ENCODE measurements at places on chromosomes 6 and 20.

GRCh38 chr20:63095718-63096654 lies 89.2 kb upstream of the BHLHE23 start:
- no peak overlapping the region for H3K4me3 ChIP-seq
- DNase-seq: peak; percentile 57

DNA sequence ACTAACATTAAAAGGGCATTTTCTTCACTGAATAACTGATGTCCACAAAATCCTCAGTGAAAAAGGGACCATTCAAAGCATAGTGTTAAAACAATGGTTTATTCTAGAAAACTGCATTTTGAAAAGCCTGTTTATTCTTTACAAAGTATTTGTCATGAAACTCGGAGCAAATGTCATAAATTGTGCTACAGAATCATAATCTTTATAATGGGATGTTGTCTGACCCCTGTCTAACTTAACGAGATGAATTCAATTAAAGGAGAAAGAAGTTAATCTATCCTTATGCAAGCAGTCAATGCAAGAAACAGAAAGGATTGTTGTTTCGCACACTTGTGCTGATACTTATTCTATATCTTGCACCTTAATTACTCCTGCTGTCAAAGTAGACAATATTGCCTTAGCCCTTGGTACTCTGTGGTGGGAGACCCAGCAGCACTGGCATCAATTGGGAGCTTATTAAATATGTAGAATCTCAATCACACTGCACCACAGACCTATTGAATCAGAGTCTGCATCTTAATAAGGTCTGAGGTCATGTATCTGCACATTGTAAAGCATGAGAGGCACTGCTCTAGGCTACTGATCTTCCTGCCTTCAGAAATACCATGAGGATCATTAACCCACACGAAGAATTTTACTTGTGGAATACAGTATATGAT lies 708.3 kb downstream of the HDGFL1 start:
- no peak overlapping the region for H3K4me3 ChIP-seq
- no peaks in the 10 kb centered on the region for H3K4me1 ChIP-seq
- no peaks in the 10 kb centered on the region for H3K27me3 ChIP-seq
- no peak overlapping the region for H3K27ac ChIP-seq
- H3K36me3 ChIP-seq: no peaks in the 10 kb centered on the region

DNA sequence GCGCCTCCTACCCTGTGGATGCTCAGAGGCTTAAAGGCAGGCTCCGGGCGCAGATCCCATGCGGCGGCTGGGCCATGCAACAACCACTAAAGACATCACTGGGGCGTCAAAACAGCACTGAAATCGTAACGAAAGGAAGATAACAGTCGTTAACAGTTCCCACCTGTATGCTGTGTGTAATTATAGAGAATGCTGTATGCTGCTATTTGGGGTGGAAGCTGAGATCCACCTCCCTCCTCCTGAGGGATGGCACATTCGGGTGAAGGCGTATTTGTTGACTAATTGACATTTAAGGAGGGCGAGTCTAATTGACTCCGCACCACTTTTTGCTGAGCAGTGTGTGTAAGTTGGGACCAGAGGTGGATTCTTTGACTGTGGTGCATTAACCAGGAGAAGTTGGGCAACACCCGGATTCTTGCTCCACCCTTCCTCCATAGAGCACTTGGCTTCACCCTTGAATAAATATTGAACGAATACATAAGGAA lies 687 bp downstream of the SLC35A1 start:
- H3K4me3 ChIP-seq: peak overlapping the region; percentile 87
- DNase-seq: peak; percentile 22
- H3K27ac ChIP-seq: peak overlapping the region; percentile 78
- peaks cover under 1% of the 10 kb centered on the region for H3K27me3 ChIP-seq
- peaks cover 10% of the 10 kb centered on the region for H3K4me1 ChIP-seq
- peaks cover 15% of the 10 kb centered on the region for H3K36me3 ChIP-seq

- no peak overlapping the region for H3K27ac ChIP-seq
- H3K4me1 ChIP-seq: no peaks in the 10 kb centered on the region
- no peaks in the 10 kb centered on the region for H3K27me3 ChIP-seq
- no peak for DNase-seq
- H3K4me3 ChIP-seq: no peak overlapping the region
Observed at GRCh38 chr6:161901740-161902426, 628.0 kb upstream of the AGPAT4 start.

- H3K4me1 ChIP-seq: no peaks in the 10 kb centered on the region
- peaks cover 45% of the 10 kb centered on the region for H3K36me3 ChIP-seq
- H3K4me3 ChIP-seq: no peak overlapping the region
- no peak overlapping the region for H3K27ac ChIP-seq
Observed at GRCh38 chr20:41411391-41411847, 44.8 kb upstream of the EMILIN3 start.

- no peak overlapping the region for H3K27ac ChIP-seq
- DNase-seq: no peak
- H3K4me1 ChIP-seq: peaks cover 3% of the 10 kb centered on the region
- no peak overlapping the region for H3K4me3 ChIP-seq
Observed at GRCh38 chr6:128743974-128744765, 138.8 kb upstream of the LAMA2 start.

Measured in Calu3 (cell line).